Daoy (cell line): ENCODE measurements at places on chromosomes 3 and 15.

DNA sequence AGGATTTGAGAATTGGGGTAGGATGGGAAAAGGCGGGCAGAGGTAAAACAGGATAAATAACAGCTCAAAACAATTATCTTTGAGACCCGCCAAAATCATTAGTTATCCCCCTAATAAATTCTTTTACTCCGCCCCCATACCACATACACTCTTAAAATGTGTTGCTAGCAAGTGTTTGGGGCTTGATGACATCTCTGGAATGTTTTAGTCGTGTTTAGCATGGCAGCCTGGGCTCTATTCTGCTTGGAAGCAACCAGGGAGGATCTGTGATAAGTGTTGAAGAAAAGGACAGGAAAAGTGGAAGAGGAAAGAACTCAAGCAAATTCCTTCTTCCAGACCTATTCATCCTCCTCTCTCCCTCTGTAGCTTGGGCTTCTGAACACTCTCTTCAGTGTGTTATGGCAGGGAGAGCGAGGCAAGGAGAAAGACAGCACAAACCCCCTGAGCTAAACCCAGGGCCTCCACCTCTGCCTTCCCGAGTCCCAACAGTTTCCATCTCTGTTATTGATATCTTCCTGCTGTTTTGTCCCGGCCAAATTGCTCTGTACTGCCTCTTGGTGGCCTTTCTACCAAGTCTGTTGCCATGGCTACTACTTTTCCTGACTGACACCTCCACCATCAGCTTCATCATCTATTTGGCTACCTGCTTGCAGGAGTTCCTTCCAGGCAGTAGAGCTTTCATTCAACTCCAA lies 135.8 kb downstream of the RPL22L1 start:
- no peak for DNase-seq

- no peak for DNase-seq
Observed at GRCh38 chr3:22269831-22270230, 518.8 kb upstream of the ZNF385D start.

DNA sequence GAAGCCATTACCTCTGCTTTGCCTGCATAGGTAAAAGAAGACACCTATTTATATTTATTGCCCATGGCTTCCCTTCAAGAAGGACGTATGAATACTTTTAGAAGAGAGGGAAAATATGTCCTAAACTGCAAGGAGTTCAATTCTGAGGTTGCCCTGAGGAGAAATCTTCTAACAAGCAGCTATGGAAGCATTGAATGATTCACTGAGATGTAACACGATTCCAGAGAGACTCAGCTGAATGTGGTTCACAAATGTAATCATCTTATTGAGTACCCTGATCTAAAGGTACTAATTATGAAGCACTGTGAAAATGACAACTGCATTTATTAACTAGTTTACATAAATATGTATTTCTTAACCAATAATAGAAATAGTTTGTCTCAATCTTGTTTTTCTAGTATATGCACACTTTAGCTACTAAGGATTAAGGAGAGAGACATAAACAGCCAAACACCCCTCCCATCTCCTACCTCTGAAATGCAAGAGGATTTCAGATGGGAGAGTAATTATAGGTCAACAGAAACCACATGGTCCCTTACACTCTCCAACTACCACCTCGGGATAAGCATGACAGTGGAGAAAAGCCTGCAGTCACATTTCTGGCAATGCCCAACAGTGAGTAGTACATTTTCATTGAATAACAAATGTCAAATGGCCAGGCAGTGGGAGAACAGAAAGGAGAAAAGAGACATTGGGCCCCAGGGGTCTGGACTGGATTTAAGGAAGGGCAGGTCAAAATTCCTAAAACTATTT lies 506.2 kb upstream of the IL12A start:
- DNase-seq, result no peak

- DNase-seq, result no peak
Observed at GRCh38 chr3:128198313-128198712, 45.0 kb downstream of the EEFSEC start.

DNA sequence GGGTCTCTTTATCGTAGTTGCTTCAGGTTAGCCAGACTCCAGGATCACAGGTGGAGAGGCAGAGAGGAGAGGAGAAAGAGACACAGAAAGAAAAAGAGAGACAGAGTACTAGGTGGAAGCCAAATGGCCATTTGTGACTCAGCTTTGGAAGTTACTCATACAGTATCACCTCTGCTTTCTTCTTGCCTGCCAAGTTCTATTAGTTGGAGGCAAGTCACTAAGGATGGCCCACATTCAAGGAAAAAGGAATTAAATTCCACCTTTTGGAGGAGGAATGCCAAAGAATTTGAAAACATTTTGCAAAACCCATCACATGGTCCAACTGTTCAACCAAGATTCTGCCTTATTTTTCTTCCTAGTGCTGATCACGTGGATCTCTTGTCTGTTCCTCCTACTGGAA lies 291.1 kb downstream of the CHL1 start:
- DNase-seq, result no peak

DNA sequence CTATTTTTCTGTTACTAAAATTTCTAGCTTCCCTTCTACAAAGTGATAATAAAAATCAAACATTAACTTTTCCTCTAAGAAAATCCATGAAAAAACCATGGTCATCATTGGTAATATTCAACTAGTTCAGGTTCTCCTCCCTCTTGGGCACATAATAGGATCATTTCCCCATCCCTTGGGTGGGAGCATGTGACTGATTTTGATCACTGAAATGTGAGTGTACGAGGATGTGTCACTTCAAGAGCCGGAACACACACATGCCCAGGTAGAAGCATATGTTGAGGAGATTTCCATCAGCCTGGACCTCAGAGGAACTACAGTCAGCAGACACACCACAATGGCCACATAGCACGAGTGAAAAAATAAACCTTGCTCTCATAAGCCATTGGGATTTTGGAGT lies 36.1 kb downstream of the AP3S2 start:
- no peak for DNase-seq

GRCh38 chr3:99760629-99761028 lies 57.0 kb upstream of the CMSS1 start:
- no peak for DNase-seq

DNA sequence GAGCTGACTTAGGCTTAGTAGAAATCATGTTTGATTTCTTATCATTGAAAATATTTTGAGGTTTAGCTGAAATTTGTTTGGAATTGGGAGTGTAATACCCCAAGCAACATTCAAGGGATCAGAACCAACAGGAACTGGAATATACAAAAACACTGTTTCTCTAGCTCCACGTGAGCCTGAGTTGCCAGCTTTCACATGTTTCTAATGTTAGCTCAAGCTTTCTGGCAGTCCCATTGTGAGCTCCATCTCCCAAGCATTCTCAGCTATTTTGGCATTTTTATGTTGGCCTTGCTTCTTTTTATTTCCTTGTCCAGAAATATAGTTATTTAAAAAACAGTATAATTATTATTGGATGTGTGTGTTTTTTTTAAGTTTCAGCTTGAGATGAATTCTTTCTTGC lies 427.1 kb upstream of the DPH6 start:
- DNase-seq, result no peak

DNA sequence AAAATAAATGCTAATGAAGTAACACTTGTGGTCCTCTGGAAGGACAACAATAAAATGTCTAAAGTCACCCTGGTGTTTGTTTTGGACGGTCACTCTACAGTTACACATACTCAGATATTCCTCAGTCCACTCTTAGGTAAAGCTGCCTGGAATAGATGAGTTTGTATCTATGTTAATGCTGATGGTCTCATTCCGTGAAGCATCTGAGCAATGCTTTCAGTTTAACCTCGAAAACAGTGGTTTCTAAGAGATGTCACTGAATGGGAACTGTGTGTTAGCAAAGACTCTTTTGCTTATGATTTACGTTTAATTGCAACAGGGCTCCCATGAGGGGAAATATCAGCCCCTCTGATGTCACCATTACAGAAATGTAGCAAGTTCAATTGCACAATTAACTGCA lies 49.1 kb downstream of the FBN1 start:
- no peak for DNase-seq

DNA sequence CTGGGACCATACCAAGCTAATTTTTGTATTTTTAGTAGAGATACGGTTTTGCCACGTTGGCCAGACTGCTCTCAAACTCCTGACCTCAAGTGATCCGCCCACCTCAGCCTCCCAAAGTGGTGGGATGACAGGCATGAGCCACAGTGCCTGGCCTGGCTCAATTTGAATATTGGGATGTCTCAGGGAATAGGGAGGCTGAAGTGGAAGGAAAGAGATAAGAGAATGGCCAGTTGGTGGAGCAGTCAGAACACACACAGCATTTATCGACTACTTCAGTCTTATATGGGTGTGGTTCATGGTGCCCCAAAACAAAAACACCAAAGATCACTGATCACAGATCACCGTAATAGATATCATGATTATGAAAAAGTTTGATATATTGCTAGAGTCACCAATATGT lies 144.4 kb downstream of the GMNC start:
- peak; percentile 14 for DNase-seq

- DNase-seq, result no peak
Observed at GRCh38 chr15:79113831-79114230, 23.3 kb upstream of the RASGRF1 start.

DNA sequence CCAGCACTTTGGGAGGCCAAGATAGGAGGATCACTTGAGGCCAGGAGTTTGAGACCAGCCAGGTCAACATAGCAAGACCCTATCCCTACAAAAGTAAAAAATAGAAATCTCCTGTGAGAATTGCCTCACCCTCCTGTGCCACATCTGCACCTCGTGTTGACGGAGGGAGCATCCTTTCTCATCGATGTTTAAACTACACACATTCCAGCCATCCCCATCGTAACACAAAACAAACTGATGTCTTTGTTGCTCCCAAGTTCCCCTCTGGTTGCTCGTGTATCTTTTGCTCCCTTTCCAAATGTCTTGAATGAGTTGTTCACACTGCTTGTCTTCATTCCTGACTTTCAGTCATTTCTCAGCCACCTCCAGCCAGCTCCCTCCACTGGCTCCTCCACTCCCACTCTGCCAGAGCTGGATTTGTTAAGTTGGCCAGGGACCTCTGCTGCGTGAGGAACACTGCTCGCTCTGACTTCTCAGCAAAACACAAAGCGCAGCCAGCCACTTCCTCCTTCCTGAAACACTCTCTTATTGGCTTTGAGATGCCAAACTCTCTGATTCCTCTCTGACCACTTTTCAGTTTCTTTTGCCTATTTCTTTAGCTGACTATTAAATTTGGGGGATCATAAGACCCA lies 53.6 kb upstream of the ATP13A3 start:
- no peak for DNase-seq

- DNase-seq, result no peak
Observed at GRCh38 chr3:52433996-52434479, 10.9 kb downstream of the SEMA3G start.

DNA sequence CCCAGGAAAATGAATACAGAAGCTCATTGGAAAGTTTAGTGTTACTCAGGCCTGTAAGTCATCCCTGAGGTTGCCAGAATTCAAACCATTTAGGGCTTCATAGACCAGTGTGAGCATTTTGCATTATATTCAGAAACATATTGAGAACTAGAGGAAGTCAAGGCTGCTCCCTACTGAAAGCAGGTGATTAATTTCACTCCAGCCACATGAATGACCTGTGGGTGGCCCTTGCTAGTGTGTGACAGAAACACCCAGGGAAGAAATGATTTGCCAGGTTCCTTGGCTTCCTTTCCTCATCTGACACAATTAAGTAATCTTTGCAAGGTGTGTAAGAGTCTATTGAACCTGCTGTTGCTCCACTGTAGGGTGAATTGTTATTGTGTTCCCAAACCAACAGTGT lies 61.8 kb downstream of the GAP43 start:
- no peak for DNase-seq

DNA sequence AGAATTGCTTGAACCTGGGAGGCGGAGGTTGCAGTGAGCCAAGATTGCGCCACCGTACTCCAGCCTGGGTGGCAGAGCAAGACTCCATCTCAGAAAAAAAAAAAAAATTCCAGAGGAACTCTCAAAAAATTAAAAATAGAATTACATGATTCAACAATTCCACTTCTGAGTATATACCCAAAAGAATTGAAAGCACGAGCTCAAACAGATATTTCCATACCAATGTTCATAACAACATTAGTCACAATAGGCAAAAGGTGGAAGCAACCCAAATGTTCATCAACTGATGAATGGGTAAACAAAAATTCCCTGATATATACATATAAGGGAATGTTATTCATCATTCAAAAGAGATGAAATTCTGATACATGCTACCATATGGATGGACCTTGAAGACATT lies 16.9 kb upstream of the MORF4L1 start:
- no peak for DNase-seq

DNA sequence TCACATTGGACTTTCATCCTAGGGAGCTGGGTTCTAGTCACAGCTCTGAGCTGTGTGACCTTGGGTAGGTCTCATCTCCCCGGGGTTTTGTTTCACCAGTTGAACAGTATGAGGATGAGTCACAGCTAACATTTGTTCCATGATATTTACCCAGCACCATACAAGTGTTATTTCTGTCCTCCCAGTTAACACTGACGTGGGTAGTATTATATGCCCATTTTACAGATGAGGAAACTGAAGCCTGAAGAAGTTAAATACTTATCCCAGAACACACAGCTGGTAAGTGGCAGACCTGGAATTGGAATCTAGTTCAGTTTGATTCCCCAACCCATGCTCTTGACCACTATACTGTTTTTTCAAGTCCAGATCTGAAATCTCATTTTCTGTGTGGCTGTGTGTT lies 908 bp upstream of the RARB start:
- DNase-seq, result peak; percentile 43

DNA sequence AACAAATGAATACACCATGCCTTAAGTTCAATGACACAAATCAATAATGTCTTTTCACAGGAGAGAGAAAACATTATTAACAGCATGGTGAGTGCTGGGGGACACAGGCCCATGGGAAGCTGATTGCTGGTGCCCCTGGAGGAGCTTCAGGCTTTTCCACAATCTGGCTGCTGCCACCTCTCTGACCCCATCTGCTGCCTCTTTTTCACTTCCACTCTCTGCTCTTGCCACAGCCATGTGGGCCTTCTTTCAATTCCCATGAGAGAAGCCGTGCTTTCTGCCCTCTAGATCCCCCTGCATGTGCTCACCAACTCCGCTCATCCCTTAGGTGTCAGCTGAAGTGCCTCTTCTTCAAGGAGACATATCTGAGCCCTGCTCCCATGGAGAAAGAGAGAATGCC lies 21.0 kb upstream of the CTXND1 start:
- no peak for DNase-seq

DNA sequence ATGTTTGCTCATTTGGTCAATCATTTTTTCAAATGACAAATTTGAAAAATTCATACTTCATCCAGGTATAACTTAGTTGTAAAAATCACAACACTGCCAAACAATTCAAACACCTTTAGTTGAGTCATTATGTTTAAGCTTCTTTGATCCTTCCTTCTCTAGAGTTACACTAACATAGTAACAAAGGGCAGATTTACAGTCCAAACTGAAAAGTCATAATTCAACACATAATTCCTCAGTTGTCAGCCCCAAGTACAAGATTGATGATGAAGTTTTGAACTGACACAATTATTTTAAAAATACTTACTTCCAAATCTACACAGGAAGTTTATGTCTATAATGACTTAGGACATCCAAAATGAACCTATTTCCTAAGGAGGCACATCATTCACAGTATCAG lies 264.1 kb downstream of the LSAMP start:
- no peak for DNase-seq

GRCh38 chr15:62569460-62570404 lies 404.6 kb upstream of the C2CD4B start:
- peak; percentile 56 for DNase-seq

GRCh38 chr3:29279286-29279685 lies 1.6 kb upstream of the RBMS3 start:
- no peak for DNase-seq

- DNase-seq, result no peak
Observed at GRCh38 chr3:36175916-36176461, 204.3 kb upstream of the STAC start.
